Brain (organoid and tissue), 16 donors: ENCODE measurements at places on chromosomes 7 and 10.

- no peak for DNase-seq
Observed at GRCh38 chr7:22631730-22632129, 95.3 kb upstream of the IL6 start.

DNA sequence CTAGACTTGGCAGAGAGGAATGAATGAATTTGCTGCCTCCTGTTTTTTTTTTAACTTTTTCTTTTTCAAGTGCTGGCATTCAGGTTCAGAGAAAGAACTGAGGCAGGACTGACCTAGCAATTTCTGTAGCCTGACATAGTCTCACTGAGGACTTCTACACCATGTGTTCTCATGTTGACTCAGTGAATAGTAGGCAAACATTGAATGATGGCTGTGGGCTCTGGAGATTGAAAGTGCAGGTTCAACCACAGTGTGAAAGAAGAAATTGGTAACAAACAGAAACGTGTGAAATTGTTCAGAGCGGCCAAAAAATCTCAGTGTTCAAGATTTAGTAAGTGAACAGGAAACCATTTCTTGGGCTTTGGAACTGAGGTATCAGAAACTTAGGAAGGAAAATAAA is 322.4 kb upstream of the GHITM start:
- no peak for DNase-seq

DNA sequence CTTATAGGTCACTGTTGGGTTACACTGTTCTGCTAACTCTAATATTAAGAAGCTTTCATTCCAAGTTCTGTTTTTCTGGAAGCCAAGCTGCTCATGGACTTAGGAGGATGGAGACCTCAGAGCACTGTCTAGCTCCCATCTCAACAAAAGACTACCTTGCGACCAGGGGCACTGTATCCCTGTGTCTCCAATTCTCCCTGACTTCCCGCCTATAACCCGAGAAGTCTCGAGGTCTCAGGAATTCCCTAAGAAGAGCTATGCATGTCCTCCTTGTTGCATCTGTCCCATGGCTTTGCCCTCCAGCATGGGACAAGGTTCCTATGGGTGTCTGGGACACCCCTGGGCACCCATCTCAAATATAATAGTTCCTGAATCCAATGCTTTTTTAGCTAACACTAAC is 31.2 kb downstream of the BTBD16 start:
- DNase-seq, result no peak

DNA sequence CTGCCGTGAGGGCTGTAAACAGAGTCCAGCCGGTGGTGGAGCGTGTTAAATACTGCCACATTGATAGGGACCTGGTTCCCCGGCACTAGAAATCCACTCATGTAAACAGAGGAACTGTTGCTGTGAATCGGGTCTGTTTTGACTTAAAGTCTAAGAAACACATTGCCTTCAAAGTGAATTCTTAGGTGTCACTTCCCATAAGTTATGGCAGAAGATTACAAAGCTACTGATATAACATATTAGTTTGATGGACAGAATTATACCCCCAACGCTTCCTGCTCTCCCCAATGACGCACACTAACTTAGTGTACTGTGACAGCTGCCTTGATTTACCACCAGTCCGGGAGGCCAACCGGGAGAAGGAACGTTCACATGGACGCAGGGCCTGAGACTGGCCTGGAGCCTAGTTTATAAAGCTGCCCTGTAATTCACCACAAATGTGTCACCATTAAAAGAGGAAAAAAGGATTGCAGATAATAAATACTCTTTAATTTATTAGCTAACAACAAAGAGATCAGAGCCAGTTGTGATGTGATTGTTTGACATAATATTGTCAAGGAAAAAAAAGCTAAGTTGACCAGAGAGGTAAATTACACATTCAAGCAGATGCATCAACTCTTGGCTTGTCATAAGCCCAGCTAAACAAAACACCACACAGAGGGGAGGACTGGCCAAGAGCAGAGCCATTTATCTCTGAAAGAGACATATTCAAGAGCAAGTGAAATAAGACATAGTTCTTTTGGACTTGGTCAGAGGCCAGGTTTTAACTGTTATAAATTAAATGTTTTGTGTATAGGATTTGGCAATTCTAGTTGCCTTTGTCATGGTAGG is 820.6 kb downstream of the LRMDA start:
- no peak for DNase-seq

DNA sequence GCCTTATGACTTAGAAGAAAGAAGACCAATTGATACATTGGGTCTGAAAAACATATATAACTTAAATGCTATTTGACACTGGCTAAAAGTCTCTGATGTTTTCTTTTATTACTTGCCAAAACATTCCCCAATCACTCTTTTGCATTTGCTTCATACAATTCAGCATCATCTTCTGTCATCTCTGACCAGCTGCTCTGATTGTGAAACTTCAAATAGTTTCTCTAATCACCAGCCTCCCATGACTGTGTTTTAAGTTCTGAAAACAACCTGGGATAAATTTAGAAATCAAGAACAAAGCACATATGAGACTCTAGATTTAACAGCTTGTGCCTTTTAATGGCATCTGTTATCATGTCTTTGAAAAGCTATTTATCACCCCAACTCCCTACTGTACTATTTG is 208.4 kb upstream of the KCND2 start:
- DNase-seq, result peak; percentile 29

DNA sequence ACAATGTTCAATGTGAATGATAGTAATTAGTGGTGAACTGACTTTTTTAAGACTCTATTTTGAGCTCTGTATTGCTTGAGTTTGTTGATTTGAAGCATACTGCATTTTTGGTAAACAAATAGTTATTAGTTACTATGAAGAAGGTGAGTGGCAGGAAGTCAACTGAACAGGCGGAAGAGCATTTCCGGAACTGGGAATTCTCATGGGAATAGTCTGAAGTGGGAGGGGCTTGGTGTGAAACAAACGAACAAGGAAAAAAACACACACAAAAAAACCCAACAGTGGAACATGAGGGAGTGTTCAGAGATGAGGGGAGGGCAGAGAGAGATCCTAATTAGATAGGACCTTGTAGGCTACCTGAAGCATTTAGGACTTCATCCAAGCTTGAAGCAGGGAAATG is 43.9 kb upstream of the C1QL3 start:
- no peak for DNase-seq

DNA sequence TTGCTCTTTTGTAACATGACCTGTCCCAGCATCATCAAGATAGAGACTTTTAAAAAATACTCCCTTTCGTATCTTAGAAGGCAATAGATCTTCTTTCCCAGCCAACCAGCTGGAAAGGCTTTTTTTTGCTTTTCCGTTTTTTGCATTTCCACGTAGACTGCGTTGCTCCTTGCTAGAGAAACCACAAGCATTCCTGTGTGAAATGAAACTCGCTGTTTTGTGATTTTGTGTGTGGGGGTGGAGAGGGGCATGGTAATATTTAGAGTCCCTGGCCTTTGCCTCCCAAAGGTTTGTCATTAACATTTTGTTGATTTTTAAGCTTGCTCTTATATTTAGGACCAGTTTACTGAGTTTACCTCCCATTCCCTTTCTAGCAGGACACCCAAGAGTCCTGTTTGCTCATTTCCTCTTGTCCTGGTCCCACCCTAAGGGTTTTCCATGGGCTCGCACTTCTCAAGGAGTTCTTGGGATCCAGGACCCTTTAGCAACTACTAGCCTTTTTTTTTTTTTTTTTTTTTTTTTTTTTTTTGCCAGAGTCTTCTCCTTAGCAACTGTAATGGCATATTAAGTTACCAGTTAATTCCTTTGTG is 243.6 kb downstream of the BICC1 start:
- no peak for DNase-seq

GRCh38 chr10:123726836-123727235 is 60.7 kb downstream of the GPR26 start:
- no peak for DNase-seq

- no peak for DNase-seq
Observed at GRCh38 chr7:47308808-47309207, 273.1 kb downstream of the TNS3 start.

- peak; percentile 69 for DNase-seq
Observed at GRCh38 chr10:43689618-43689954, 40.9 kb upstream of the ZNF32 start.

DNA sequence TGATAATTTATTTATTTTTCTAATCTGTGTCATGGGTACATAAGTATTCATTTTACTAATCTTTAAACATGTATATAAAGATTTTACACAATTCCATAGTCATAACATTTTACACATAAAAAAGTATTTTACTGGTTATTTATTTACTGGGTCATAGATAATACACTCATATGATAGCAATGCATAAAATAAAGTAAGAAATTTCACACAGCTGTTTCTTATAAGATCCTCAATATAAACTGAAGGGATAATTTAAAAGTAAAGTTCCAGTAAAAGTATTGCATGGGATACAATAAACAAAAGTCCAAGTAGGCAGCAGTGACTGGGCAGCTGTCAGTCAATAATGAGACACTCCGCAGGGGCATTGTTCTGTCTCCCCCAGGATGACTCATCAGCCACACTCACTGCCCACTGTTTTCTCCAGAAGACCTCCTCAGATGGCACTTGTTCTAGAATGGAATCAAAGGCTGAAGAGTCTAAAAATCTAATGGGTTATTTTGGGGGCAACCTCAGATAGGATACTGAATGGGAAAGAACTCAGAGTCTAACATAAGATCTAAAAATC is 32.7 kb downstream of the DPY19L1 start:
- no peak for DNase-seq

DNA sequence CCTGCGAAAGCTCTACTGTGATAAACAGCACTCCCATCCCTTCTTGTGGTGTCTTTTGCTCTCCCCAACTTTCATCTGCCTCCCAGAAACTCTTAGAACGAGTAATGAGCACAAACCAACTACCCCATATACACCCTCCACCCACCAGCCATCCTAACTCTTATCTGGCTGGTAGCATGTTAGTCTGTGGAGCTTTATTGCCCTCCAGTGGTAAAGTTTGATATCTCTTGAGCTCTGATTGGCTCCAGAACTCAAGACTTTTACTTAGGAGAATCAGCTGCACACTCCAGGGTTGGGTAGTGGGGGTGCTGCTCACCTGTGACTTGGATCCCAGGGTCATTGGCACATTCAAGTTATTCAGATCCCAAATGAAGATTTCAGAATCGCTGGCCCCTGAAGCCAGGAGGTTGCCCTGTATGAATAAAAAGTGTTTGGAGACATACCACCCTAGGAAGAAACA is 10.9 kb downstream of the SEC31B start:
- peak; percentile 80 for DNase-seq

DNA sequence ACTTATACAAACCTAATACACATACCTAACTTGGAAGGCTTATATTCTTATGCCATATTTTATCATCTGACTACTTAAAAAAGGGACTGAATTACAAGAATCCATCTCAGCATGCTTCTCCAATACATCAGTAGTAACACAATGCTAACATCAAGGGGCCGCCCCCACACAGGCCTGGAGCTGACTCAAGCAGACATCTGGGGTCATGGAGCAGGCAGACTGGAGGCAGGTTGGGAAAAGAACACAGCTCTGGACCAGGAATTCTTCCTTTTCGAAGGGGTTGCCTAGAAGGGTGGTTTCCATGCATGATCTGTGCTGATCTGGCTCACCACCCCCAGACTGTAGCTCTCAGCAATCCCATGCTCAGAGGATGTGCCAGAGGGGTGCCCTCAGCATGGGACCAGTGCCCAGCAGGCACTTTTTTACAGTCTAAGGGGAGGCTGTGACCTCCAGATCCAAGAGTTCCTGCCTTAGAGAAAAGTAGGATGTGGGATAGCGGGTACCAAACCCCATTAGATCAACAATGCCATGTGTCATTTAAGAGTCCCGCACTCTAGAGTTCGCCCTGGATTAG is 26.1 kb upstream of the DUSP5 start:
- no peak for DNase-seq

GRCh38 chr10:92387289-92387940 is 96.4 kb downstream of the MARCHF5 start:
- DNase-seq, result peak; percentile 18

DNA sequence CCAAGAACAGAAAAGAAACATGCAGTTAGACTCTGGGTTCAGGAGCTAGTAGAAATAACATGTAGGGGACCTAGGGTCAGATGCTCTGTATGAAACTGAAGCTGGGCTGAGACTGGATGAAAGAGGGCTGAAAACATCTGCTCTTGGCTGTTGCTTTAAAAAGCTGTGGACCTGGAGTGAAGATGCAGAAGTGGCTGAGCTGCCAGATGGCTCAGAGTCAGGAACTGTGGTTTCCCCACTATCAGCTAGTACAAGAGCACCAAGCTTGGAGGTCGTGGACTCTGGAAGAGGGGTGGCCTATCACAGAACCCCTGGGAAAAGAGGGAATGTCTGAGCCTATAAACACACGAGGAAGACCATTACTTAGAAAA is 5.9 kb downstream of the ADK start:
- no peak for DNase-seq

GRCh38 chr7:37901890-37902524 is 14.6 kb downstream of the SFRP4 start:
- DNase-seq, result no peak

DNA sequence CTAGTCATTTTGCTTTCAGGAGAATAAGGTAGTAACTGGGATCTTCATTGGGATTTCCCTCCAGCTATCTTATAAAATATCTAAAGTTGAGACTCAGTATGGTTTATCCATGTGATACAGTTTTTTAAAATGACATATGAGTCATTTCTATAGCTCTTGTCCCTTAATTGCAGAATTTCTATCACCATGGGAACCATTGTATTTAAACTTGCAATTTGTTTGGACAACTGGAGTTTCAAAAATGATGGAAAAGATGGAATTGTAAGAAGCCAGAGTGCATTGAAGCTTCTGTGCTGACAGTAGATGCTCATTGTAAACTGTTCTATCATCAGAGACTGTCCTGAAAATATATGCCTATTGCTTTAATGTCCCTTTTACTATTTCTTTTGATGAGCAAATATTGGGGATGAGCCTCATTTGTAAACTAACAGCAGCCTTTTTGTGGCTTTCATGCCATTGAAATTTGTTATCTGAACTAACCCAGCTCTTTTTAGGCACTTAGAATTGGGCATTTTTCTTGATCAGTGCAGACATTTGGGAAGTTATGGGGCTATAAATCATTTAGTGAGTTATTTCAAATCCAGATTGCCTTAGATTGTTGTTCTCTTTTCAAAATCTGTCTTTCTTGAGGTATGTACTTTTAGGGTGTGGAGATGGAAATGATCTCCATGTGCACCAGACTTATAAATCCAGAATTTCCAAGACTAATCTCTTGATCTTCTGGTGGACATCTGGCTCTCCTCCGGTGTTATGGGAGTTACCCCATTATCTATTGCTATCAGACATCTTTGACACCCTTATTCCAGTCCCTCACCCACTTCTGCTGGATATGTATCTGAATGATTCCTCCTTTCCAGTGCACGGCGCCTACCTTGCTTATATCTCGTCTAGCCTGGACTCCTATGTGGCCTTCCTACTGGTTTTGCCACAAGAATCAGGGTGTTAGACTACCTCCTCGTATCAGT is 159.0 kb downstream of the SND1 start:
- DNase-seq, result no peak

DNA sequence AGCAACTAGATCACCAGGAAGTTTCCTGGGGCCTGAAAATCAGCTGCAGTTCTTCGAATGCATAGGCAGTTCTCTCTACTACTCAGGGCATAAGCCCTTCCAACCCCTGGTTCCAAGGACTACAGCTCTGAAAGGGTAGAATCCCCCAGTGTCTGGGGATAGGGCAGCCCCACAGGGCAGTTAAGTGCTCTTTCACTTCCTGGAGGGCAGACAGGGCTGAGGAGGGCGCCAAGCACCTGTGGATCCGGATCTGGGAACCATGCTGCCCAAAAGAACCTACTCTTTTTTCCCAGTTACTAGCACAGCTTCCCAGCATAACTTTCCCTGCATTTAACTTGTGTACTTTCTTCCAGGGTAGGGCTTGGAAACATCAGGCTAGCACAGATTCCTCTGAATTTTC is 41.1 kb downstream of the CXCL12 start:
- DNase-seq, result no peak

- DNase-seq, result no peak
Observed at GRCh38 chr10:99849536-99849935, 67.1 kb downstream of the ABCC2 start.
